SK-N-MC (cell line): ENCODE measurements at places on chromosomes 16 and 17.

DNA sequence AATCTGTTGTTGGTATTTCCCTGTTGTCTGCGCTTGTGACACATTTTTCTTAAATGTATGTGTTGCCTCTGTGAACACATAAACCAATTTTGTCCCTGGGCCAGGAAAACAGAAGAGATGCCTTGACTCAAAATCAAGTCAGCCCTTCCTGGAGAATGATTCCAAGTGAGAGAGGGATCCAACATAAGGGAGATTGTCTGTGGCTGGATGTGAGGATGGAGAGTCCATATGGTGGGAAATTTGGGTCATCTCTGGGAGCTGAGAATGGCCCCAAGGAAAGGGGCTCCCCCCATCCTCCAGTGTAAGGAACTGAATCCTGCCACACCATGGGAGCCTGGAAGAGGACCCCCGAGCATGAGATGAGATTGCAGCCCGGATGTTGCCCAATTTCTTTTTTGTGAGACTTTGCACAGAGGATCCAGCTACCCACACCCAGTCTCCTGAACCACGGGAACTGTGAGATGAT is 13.5 kb downstream of the CRYM start:
- no peak for DNase-seq

DNA sequence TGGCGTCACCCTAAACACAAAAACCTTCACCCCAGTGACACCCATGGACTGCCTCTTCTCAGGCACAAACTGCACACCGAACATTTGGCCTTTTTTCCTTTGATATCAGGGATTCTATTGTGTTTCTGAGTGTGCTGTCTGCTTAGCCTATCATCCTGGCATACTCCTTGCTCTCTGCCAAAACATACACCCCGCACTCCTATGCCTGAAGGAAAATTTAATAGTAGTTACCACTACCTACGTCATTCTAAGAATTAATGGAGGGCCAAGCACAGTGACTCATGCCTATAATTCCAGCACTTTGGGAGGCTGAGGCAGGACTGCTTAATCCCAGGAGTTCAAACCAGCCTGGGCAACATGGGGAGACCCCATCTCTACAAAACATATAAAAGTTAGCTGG is 19.9 kb upstream of the SLFN13 start:
- no peak for DNase-seq

DNA sequence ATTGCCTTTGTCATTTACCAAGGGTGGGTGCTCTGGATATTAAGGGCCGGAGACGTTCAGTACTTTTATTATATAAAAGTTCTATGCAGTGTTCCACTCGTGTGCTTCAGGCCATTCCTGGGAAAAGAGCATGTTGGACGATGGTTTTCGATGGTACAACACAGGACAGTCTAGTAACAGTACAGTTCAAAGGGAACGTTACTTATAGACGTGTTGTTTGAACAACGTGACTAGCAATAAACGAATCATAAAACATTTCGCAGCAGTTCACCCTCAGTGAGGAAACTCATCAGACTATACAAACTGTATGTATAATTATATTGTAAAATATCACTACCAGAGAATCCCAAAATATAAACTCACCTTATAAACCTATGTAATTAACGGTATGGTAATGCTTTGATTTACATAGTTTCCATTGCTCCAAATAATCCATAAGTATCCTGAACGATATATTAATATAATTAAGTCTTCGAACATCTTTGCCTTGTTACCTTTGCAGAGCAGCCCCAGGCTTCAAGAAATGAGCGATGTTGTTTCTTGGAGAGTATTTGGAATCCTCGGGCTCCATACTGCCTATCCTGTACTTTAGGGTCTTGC is 589 bp downstream of the NMT1 start:
- DNase-seq = no peak

GRCh38 chr16:85296859-85297660 is 184.8 kb upstream of the CIBAR2 start:
- DNase-seq = no peak

- DNase-seq = no peak
These were observed 528 bp downstream of the HAGHL start for GRCh38 chr16:727291-727977.

- no peak for DNase-seq
These were observed 1.1 kb downstream of the GGT6 start for GRCh38 chr17:4559139-4559791.

- DNase-seq = no peak
These were observed 104.3 kb upstream of the NUDT7 start for GRCh38 chr16:77617996-77618395.

- no peak for DNase-seq
These were observed 200.5 kb upstream of the CHMP6 start for GRCh38 chr17:80790981-80791742.

- no peak for DNase-seq
These were observed 1.6 kb upstream of the ACSF2 start for GRCh38 chr17:50424246-50424995.

- DNase-seq = no peak
These were observed 8.7 kb downstream of the COL1A1 start for GRCh38 chr17:50192618-50193291.

DNA sequence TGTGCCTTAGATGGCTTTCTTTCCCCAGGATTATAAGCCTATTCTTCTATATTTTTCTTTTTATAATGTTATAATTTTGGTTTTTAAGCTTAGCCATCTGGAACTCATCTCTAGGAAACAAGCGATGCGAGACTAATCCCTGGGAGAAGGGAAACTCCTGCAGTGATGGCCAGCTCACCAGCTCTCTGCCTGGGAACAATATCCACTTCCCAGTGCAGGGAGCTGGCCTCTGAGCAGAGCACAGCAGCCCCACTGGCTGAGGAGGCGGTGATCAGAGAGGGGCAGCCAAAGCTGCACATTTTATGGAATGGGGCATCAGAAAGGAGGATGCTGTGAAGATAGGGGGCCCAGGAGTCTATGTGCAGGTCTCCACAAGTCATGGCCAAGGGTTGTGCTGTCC is 183.3 kb downstream of the LGALS9B start:
- DNase-seq = no peak

DNA sequence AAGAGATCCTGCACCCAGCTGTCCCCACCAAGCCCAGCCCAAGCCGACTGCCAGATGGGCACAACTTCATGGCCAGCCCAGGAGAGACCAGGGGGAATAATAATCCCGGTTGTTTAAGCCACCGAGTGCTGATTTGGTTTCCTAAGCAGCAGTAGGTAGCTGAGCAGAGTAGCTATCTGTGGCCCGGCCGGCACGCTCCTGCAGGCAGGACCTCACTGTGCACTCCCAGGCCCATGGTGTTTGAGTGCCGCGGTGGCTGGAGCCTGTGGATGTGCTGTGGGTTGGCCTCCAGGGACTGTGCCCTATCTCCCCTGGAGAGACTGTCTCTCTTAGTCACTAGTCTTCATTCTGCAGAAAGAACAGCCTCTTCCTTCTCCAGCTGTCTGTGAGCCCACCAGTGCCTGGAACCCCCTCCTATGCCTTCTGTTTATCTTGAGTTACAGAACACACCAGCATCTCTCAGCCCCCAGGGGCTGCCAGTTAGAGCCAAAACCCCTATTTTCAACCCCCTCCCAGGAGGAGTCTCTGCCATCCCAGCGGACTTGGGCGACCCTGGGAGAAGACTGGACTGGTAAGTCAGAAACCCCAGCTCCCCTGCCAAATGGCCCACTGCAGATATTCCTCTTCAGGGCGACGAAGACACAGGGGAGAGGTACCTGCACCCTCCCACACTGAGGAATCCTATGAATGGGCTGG is 152.0 kb downstream of the SDK2 start:
- no peak for DNase-seq

DNA sequence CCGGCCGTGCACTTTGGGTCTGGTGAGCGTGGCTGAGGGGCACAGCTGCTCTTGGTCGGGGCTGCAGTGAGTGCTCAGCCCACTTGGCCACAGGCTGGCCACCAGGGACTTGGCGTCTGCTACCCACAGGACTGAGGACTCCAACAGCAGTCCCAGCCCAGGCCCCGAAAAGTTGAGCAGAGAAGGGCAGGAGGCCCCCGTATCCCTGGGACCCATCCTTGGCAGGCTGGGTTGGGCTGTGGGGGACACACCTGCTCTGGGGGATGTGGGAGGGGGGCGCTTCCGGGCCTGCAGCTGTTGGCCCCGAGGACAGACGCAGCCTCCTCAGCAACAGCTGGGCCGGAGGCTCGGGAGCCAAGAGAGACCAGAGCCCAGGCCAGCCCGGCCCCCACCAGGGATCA is 19.4 kb upstream of the SSTR5 start:
- no peak for DNase-seq

GRCh38 chr17:55576996-55577586 is 65.8 kb upstream of the SMIM36 start:
- DNase-seq = no peak

DNA sequence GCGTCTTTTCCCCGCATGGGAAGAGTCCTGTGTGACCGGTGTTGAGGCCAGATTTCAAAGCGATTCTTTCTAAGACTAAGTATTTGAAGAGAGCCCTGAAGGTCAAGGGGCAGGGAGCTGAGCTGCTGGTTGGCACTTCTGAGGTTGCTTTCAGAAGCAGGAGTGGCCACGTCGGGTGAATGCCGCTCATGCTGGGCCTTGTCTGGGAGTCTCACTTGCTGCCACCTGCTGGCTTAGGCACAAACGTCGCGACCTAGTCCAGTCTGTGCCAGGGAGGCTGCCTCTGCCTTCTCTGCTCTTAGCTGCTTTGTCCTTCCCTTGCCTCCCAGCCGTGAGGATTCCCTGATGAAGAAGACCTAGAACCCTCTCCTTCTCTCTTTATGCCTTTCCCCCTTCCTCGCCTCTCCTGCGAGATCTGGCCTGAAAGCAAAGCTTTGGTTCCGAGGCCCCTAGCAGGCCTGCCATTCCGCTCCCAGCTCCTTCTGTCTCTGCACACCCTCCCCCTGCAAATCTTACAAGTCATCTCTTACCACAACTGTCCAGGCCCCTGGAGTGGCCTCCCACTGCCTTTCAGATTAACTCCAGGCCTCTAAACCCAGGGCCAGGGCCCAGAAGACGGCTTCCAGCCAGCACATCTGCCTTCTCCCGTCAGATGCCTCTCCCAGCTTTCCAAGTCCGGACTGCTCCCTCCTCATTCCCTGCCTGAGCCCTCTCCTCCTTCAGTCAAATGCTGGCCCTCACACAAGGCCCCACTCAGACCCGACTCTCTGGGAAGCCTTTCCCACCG is 11.4 kb downstream of the CTNS start:
- DNase-seq = no peak

DNA sequence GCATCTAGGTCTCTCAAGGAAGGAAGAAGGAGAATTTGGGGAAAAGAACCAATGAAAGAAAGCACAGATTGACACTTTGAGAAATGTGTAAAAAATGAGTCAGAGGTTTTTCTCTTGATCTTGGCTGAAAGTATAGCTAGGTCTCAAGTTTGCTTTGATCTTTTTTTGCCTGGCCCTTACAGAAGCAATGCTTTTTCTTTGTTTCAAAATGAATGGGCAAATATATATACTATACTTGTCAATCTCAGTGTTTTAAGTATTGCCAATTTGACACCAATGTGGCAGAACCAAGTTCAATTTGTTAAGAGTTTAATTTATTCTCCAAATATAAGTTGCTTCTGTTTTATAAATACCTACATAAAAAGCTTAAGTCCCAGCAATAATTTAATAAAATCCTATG is 119.6 kb downstream of the PPM1E start:
- no peak for DNase-seq

DNA sequence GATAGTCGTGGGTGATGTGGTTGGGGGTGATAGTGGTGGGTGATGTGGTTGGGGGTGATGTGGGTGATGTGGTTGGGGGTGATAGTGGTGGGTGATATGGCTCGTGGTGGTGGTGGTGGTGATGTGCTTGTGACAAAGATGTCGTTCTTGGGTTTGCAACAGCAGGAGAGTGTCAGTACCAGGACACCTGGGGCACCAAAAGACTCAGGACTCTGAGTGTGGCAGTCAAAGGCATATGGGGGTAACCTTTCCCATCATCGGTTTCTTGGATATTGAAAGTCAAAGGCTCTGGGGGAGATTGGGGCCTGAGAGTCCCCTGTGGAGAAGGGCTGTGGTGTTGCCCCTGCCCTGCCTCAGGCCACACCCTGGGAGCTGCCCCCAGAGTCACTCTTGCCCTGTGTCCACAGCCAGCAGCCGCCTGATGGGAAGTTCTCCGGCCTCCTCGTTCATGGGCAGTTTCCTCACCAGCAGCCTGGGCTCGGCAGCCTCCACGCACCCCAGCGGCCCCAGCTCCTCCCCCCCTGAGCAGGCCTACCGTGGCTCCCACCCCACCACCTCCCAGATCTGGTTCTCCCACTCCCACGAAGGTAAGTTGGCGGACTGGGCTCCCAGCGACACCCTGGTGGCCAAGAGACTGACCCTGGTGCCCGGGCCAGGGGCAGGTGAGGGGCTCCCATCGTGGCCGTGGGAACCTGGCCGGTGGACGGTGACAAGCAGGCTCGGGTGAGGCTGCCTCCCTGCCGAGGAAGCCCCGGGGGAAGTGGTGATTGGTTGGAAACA is 31.3 kb downstream of the BAHCC1 start:
- no peak for DNase-seq

DNA sequence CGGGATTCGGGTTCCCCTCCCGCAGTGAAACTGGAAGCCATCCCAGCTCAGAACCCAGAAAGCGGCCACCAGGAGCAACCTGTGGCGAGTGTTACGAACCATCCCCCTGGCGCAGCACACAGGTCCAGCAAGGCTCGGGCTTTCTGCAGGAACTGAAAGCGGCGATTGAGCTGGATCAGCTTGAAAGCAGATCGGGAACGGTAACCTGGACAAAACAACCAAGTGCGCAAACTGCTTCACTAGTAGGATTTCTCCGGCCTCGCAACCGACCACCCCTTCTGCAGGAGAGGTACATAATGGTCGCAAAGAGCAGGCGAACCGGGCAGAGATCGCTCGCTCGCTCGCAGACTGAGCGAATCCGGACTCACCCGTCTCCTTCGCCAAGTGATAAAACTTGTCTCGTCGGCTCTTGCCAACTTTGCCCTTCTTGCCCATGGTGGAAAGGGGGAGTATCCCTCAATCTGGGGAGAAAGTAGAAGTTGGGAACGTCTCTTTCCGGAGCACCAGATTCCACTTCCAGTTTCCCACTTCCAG is 696 bp upstream of the PSMC5 start:
- no peak for DNase-seq

GRCh38 chr16:71467810-71468209 is 5.8 kb upstream of the ZNF23 start:
- no peak for DNase-seq

GRCh38 chr16:48539485-48540221 is 70.3 kb downstream of the N4BP1 start:
- no peak for DNase-seq

GRCh38 chr17:80758481-80759376 is 214.1 kb downstream of the RPTOR start:
- no peak for DNase-seq

GRCh38 chr17:77601054-77601979 is 357.2 kb upstream of the TNRC6C start:
- DNase-seq = no peak

- DNase-seq = no peak
These were observed 78.6 kb upstream of the CREBBP start for GRCh38 chr16:3959148-3959547.

DNA sequence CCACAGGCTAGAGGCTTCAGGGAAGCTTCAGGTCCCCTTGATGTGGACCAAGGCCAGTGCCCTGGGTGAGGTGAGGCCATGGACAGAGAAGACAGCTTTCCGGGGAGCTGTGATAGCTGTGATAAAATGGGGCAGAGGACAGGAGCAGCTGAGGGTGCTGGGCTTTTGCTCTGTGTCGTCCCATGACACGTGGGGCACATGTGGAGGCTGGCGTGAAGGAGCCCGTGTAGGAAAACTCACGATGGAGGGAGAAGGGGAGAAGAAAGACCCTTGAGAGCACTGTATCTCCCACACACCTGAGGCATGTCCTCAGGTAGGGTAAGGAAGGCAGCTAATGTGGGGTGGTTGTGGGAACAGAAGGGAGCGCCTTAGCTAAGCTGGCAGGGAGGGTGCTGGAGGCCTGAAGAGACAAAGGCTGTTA is 21.3 kb downstream of the B9D1 start:
- no peak for DNase-seq
